Activated CD4-positive, alpha-beta T cell treated with anti-CD3 and anti-CD28 coated beads for 24 hours (primary cell): ENCODE measurements at places on chromosomes 2 and 18.

DNA sequence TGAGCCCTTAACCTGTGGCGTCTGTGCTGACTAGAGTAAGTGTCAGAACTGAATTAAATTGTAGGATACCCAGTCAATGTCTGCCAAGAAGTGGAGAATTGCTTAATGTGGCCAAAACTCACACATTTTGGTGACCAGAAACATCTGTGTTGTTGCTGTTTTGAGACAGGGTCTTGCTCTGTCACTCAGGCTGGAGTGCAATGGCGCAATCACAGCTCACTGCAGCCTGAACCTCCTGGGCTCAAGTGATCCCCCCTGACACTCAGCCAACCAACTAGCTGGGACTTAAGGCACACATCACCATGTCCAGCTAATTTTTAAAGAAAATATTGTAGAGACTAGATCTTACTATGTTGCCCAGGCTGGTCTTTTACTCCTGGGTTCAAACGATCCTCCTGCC lies 34.4 kb upstream of the RTN4 start:
- no peak for DNase-seq

DNA sequence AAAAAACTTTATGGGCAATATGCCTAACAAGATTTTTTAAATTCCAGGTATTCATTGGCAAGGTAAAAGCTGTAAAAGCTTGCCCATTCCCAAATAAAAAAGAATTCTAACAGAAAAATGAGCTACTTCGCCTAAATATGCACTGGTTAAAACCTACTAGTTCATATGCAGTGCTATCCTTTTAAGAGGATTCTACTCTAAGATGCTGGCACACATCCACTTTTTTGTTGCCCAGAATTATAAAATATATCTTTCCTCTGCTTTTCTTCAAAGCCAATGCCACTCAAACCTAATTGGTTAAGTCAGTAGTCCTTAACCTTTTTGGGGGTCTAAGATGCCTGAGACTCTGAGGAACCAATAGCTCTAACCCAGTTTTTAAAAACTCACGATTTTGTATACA lies 3.2 kb downstream of the XPO1 start:
- DNase-seq: no peak

DNA sequence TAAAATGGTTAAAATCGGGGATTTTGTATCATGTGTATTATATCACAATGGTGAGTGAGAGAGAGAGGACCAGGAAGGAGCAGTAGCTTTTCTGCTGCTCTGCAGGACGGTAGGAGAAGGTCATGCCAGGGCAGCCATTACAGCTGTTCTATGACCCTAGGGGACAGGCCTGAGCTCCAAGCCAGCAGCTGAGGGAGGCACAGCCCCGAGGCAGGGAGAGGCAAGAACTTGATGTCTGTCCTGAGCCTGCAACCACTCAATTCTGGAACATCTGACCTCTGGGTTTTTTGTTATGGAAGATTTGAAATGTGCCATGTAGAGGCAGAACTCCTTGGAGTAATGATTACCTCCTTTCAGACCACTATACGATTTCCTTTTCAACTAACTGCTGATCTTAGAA lies 135.8 kb upstream of the SH3BP4 start:
- no peak for DNase-seq

DNA sequence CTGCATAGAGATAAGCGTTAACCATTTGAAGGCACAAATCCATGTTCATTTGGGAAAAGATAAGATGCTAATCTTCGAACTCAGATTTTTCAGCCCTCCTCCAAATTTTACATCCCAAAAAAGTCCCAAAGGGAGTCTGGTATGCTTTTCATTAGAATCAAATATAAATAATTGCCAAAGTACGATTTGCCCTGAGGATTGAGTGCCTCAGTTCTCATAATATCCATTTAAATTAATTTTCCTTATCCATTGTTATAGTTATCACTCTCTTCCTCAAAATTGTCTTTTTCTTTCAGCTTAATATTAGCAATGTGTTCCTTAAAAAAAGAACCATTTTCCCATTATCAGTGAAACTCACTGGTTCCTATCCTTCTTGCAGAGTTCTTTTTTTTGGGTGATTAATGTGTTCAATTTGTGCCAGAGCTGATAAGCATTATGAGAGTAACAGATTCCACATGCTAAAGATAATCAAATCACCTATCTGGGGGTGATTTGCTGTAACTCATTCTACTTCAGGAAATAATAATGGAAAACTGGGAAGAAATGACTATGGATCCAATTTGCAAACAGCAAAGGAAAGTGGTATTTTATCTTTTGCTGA lies 686 bp downstream of the HNMT start:
- DNase-seq: no peak

GRCh38 chr2:207144173-207144785 lies 21.5 kb downstream of the KLF7 start:
- no peak for DNase-seq

- DNase-seq: no peak
Measured at GRCh38 chr2:102551329-102552096, 67.8 kb upstream of the SLC9A2 start.

GRCh38 chr2:172893111-172893510 lies 157.5 kb downstream of the RAPGEF4 start:
- no peak for DNase-seq

- no peak for DNase-seq
Measured at GRCh38 chr2:224407241-224407701, 5.4 kb upstream of the FAM124B start.

- no peak for DNase-seq
Measured at GRCh38 chr2:223896833-223897311, 48.3 kb downstream of the WDFY1 start.

DNA sequence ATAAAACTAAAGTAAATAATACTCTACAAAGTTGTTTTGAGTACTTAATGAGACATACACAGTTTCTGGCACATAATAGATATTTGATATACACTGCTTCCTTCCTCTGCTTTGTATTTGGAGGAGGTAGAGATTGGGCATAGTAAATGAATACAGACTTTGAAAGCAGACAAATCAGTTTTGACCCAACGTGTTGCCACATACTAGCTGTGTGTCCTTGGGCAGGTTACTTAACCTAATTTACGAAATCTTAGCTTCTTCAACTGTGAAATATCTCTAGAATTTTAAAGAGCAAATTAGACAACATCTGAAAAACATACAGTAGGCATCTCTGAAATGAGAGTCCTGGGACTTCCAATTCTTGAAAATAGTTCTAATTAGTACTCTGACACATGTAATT lies 425.4 kb downstream of the TGIF1 start:
- DNase-seq: no peak

DNA sequence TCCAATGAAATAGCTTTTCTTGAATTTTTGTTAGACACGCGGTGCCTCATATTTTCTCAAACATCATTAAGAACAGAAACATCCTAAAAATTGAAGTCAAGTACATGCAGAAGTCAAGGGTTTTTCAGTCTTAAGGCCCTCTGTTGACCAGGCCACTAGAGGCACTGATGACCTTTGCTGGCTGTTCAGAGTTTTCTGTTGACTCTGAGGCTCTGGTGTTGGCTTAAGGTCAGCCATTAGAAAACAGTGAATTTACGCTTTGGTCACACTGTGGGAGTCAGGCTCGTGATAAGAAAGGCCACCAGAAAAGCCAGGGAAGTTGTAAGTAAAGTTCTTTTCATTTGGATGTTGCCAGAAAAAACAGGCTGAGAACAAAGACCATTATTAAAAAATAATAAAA lies 5.8 kb upstream of the UPP2 start:
- DNase-seq: no peak

- peak; percentile 25 for DNase-seq
Measured at GRCh38 chr18:10530852-10531251, 5.0 kb downstream of the NAPG start.

- DNase-seq: no peak
Measured at GRCh38 chr18:7918701-7919100, 351.6 kb downstream of the PTPRM start.

- no peak for DNase-seq
Measured at GRCh38 chr2:164717000-164717803, 95.9 kb upstream of the GRB14 start.

DNA sequence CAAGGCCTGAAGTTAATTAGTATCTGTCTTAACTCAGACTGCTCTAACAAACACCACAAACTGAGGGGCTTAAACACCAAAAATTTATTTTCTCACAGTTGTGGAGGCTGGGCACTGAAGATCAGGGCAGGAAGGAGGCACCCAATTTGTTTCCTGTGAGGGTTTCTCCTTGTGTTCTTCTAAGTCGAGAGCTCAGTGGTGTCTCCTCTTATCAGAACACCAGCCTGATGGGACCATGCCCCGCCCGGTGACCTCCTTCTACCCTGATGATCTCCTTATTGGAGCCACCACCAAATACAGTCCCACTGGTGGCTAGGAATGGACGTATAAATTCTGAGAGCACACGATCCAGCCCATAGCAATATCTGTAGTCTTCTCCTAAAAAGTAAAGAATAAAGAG lies 20.5 kb downstream of the TMEM18 start:
- no peak for DNase-seq

- DNase-seq: no peak
Measured at GRCh38 chr2:48525269-48525943, 4.5 kb upstream of the STON1 start.

GRCh38 chr2:54604871-54605270 lies 118.6 kb upstream of the EML6 start:
- DNase-seq: no peak
